Epithelial cell of prostate (primary cell): ENCODE measurements at places on chromosomes 6 and 20.
A peak's percentile ranks its signal among the peaks of the same experiment; 100 is the strongest.

DNA sequence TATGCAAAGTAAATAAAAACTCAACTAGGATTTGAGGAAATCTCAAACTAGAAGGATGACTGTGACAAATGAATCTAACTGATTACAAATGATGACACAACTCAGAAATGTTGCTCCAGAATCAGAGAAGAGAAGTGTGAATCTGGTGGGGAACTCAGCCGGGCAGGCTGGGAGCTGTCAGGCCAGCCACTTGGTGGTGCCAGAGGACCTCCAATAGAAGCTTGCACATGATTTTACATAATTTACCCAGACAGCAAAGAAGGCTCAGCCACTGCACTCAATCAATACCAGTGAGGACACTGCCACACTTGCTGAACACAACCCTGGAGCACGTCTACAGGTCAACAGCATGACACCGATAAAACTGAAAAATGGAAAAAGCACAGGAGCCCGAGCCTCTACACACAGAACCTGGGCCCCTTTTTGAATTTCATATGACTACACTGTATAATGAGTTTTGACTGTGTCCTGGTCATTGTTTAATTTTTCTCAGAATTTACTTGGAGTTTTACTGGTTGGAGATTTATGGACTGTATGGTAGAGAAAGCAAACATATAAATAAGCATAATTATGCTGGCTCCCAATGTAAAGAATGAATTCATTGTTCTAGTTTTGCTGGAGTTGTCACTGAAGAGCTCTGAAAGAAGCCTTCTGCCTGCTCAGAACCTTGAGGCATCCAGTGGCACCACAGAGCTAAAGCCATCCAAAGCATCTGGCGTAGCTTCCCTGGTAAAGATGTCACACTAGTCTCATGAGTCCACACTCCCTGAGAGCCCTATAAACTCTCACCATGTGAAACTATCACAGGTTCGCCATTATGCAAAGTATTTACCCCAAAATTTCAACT lies 296.5 kb downstream of the THBS2 start:
- DNase-seq: peak; percentile 8

DNA sequence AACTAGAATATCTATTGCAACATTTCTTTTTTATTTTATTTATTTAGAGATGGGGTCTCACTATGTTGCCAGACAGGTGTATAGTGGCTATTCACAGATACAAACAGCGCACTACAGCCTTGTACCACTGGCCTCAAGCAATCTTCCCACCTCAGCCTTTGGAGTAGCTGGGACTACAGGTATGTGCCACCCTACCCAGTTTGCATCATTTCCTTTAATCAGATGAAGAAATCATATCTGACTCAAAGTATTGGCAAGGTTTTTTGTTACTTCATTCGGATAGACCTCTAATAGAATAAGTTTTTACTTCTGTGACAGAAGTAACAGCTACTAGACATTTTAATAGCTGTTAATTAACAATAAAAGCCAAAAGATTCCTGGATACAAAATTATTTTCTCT lies 153.9 kb downstream of the CDK19 start:
- no peak for DNase-seq

GRCh38 chr20:11247046-11248010 lies 573.5 kb upstream of the JAG1 start:
- no peak for DNase-seq

DNA sequence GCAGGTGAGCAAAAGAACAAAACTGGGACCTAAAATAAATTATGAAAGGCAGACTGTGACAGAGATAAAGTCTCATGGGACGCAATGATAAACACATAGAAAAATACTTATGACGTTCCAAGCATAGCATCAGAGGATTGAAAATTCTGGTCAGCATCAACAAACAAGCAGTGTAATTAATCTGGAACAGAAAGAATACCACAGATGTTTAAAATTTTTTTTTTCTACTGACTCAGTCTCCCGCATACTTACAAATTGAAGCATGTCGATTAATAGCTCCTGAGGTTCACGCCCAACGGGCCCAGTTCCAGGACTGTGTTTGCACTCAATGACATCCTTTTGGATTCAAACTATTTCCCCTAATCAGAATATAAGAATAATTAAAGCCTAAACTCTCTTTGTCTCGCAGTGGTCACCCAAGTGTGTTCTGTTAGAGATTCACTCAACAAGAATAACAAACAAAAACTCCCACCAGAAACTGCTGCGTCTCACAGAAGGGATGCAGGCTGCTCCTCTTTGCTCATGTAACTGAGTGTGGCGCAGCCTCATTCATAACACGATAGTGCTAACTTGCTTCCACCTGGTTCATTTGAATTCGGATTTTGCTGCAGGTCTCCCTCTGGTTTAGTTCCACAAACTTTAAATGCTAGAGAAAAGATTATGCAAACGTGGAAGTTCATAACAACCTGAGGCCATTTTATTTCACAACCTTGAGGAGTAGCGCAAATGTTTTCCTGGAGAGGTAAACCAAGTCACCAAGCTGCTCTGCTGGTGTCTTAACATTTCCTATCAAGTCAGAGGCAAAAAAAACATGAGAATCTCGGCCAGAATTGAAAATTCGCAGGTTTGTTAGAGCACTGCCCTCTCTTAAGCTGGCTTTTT lies 69.0 kb upstream of the CITED2 start:
- no peak for DNase-seq

- DNase-seq: no peak
Measured at GRCh38 chr20:60453388-60454246, 495.4 kb downstream of the CDH26 start.

- no peak for DNase-seq
Measured at GRCh38 chr6:25403150-25403549, 124.0 kb downstream of the CARMIL1 start.

- DNase-seq: no peak
Measured at GRCh38 chr20:32539817-32540675, 45.1 kb downstream of the NOL4L start.

DNA sequence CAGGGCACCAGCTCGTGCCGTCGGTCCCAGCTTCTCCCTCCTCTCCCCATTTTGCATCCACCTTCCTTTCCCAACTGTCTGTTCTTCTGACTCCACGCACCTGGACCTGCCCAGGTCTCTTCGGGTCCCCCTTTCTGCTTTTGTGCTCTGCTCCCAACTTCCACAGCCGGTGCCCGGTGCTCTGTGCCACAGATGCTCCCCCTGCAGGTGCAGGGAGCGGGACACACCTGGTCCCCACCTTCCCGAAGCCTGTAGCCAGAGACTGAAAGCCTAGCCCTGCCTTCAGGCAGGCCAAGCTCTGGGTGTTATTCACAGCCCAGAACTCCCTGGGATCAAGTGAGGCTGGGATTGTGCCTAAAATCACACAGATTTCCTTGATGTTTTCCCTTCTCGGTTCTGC lies 24.6 kb upstream of the BMP7 start:
- no peak for DNase-seq

DNA sequence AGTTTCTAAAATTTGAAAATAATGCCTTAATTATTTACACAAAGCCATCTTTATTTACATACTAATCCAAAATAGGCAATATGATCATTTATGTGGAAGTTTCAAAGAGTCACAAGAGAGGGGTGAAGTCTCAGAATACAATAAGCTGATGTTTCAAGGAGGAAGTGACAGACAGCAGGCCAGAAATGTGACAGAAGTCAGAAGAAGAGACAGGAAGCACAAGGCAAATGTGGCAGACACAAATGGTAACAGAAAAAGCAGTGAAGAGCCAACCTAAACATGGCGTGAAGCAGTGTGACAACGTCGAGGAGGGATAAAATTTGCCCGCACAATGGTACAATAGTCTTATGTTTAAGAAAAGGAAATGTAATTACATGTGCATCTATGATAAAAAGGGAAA lies 59.8 kb downstream of the SHPRH start:
- no peak for DNase-seq

- DNase-seq: no peak
Measured at GRCh38 chr6:43584892-43585570, 9.0 kb downstream of the POLH start.
